T-helper 9 cell (primary cell): ENCODE measurements at places on chromosomes 2 and 18.

- DNase-seq = no peak
Observed at GRCh38 chr18:74549591-74550104, 15.3 kb downstream of the CNDP1 start.

GRCh38 chr2:105320651-105321215 is 8.8 kb downstream of the TGFBRAP1 start:
- DNase-seq = no peak

GRCh38 chr2:128949360-128949759 is 630.7 kb upstream of the HS6ST1 start:
- DNase-seq = no peak

- no peak for DNase-seq
Observed at GRCh38 chr2:120556911-120557310, 178.8 kb upstream of the GLI2 start.

GRCh38 chr2:187495324-187495723 is 47.3 kb upstream of the CALCRL start:
- no peak for DNase-seq

- DNase-seq = no peak
Observed at GRCh38 chr2:120647487-120647886, 88.2 kb upstream of the GLI2 start.

DNA sequence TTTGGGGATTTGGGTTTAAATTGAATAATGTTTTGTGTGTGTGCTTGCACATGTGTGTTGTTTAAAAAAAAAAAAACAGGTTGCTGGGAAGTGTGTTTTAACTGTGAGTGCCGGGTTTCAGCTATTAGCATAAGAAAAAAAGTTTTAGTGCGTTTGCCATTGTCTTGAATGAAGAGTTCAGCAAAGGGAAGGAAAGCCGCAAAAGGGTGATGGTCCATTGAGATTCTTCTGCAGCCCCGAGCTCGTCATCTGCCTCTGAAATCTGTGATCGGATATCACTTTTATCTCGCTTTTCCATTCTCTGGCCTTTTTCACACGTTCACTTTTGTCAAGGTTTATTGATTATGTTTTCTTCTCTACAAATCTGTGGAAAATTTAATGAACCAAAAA is 4.7 kb downstream of the GLI2 start:
- DNase-seq = no peak

GRCh38 chr2:197982565-197982964 is 178.2 kb downstream of the PLCL1 start:
- no peak for DNase-seq

DNA sequence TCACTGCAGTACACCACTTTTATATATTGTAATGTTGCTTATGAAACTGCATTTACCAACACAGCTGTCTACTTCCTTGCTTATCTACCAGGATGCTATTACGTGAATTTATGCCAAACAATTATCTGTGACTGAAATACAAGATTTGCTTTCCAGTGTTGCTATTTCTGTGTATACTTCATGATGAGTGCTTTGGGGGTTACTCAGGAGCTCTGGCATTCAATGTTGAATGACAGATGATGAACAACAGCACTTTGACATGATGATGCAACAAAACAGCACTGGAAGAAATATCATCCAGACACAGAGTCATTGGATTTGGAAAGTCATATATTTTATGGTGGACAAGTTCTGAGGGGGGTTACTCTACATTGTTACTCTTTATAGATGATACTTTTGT is 125.8 kb downstream of the NETO1 start:
- no peak for DNase-seq

DNA sequence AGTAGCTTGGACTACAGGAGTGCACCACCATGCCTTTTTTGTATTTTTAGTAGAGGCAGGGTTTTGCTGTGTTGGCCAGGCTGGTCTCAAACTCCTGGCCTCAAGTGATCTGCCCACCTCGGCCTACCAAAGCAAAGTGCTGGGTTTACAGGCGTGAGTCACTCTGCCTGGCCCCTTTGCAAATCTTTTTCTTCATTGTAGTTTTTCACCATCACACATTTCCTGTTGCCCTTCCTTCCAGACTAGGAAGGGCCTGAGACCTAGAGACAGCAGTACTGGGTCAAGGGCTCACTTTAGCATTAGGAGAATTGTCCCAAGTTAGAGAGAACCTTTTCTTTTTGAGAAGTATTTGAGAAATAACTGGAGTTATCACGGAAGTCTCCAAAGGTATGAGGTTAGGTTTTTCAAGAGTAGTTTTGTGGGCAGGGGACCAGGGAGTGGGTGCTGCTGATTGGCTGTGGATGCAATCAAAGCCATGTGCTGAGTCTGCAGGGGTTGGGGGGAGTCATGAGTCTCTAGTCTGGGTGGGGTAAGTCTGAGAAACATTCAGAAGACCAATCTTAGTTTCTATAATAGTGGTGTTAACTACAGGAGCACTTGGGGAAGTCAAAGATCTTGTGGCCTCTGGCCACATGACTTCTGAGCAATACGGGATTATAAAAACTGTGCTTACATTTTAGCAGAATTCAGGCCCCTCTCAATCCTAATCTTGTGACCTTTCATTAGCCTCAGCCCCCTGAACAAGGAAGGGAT is 23.7 kb downstream of the B3GNT2 start:
- no peak for DNase-seq

- no peak for DNase-seq
Observed at GRCh38 chr18:24600076-24600654, 139.7 kb downstream of the HRH4 start.

- no peak for DNase-seq
Observed at GRCh38 chr2:217223222-217223930, 363.5 kb upstream of the TNP1 start.

GRCh38 chr2:209591021-209591420 is 167.2 kb downstream of the MAP2 start:
- no peak for DNase-seq

DNA sequence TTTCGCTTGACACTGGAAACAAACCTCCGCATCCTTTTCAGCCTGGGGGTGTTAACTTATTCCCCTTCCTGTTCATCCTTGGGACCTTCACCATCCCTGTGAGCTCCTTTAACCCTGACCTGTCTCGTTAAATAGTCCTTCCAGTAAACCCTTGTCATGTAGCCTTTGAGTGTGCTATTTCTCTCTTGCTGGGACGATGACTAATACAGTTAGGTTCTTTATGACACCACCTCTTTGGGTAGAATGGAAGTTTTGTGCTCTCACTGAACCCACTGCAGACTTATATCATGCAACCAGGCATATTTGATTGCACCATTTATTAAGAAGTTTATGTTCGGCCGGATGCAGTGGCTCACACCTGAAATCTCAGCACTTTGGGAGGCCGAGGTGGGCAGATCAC is 40.5 kb upstream of the GAREM1 start:
- DNase-seq = no peak

GRCh38 chr2:161170958-161171932 is 11.0 kb downstream of the TANK start:
- no peak for DNase-seq

GRCh38 chr2:113976277-113976928 is 86.5 kb downstream of the ACTR3 start:
- no peak for DNase-seq

- DNase-seq = no peak
Observed at GRCh38 chr2:225598897-225599296, 199.4 kb downstream of the NYAP2 start.

DNA sequence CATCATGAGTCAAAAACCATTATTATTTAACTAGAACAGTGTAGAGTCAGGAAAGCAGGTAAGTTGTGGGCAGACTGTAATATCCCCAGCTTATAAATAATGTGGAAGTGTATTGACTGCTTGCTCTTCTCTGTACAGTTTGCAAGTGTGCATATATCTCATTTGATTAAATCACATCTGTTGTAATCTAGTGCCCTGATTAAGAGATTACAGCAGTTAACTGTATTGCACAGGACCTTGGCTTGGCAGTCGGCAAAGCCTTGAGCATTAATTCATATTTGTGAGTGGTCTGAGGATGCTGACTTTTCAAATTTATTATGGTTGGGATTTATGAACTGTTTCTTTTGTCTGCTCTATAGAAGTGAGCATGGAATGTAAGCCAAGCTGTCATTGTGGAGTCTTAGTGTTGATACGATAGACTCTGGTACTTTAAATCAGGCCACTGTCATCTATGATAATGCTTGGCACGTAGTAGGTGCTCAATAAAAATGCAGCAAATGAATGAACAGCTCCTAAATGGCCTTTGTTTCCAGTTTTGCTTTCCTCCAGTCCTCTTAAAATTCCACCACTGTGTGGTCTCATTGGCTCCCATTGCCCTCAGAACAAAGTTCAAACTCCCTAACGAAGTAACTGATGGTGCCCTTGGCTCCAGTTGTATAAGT is 48.3 kb downstream of the RAB31 start:
- DNase-seq = no peak

DNA sequence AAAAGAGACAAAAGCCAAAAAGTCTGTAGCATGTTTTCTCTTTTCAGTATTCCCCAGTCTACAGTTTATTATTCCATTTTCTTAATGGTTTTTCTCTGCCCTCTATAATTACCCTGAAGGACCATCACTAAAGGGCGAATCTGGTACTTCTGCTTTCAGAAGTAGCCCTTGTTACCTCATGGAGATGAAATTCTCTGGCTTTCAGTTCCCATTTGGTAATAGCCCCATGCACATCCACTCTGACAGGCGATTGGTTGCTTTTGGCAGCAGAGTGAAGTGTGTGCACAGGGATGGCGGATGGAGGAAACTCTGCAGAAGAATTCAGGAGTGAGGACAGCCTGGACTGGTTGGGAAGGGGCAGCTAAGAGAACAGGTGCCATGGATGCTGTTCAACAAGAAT is 66.3 kb upstream of the NABP1 start:
- no peak for DNase-seq

DNA sequence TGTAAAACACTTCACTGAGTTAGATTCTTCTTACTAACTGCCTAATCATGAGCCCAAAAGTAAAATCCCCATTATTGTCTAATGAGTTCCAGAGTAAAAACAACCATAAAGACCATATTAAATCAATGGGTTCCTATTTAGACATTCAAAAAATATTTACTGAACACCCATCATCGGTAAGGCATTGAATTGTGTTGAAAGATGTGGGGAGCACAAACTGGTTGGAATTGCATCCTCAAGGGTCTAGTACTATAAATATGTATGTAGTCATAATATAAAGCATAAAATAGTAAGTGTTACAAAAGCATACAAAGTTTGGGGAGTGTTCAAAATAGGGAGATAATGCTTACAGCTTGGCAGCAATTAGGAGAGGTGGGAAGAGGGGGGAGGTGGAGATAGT is 3.0 kb upstream of the MARCHF4 start:
- no peak for DNase-seq

GRCh38 chr2:48312126-48312525 is 217.8 kb upstream of the STON1 start:
- no peak for DNase-seq

DNA sequence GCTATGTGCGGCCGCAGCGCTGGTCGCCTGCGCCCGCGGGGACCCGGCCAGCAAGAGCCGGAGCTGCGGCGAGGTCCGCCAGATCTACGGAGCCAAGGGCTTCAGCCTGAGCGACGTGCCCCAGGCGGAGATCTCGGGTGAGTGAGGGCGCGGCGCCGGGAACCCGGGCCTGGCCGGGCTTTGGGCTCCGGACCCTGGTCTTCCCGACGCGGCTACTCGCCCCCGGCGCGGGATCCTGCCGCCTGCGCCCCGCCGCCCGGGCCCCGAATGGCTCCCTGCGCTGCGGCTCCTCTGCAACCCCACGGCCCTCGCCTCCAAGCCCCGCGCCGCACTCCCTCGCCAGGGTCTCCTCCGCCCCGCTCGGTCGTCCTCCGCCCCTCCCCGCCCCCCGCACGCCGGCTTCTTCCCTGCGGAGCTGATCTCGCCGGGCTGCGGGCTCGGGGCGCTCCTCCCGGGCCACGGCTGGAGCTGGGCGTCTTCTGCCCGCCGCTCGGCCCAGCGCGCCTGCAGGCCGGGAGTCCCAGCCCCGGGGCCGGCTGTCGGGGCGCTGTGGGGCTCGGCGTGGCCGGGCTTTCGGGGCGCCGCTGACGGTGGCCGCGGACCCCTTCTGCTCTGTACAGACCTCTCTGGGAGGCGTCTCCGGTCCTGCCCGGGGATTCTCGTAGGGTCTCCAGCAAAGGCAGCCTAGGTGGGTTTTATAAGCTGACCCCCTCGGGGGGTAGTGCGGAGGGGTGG is 652 bp downstream of the GPC1 start:
- DNase-seq = no peak

GRCh38 chr2:236164201-236164924 is 3.8 kb downstream of the GBX2 start:
- no peak for DNase-seq
